AG04449 (cell line): ENCODE measurements at places on chromosomes 11 and 22.

GRCh38 chr11:58067685-58068084, 36.9 kb downstream of the OR6Q1 start:
- DNase-seq = no peak

GRCh38 chr11:106152013-106152412, 74.6 kb downstream of the AASDHPPT start:
- DNase-seq = no peak

GRCh38 chr11:21810650-21811049, 382.2 kb upstream of the ANO5 start:
- DNase-seq = no peak

DNA sequence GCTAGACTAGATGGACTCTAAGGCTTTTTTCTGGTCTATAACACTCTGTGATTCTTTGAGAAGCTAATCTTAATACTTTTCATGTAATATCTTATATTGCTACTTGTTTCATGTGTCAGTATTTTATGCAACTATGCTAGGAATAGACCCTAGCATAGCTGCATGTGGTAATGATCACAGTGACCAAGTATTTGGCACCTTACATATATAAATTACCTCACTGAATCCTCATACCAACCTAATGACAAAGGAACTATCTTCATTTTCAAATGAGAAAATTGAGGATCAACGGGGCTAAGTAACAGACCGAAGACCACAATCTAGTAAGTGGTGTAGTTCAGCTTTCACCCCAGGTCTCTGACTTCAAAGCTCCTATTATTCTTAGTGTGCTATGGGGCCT, 327.3 kb upstream of the PITPNB start:
- DNase-seq = peak; percentile 84

GRCh38 chr22:23192558-23192957, 12.2 kb downstream of the BCR start:
- no peak for DNase-seq

DNA sequence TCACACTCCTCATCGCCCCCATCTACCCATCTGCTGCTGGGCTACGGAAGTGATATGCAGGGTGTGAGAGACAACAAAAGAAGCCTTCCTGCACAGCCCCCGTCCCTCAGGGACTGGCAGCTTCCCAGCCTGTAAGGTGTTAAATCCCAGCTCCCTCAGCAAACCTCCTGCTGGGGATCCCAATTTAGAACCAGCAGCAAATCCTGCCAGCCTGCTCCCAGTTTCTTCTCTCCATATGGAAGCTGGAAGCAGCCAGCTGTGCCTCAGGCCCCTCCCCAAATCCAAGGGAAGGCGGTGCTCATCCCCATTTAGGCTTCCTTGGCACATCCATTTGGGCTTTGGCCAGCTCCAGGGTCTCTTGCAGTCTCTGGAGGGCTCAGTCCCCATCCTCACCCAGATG, 47.5 kb downstream of the PAMR1 start:
- DNase-seq = no peak

GRCh38 chr22:24125941-24126340, 55.3 kb upstream of the SUSD2 start:
- DNase-seq = no peak

DNA sequence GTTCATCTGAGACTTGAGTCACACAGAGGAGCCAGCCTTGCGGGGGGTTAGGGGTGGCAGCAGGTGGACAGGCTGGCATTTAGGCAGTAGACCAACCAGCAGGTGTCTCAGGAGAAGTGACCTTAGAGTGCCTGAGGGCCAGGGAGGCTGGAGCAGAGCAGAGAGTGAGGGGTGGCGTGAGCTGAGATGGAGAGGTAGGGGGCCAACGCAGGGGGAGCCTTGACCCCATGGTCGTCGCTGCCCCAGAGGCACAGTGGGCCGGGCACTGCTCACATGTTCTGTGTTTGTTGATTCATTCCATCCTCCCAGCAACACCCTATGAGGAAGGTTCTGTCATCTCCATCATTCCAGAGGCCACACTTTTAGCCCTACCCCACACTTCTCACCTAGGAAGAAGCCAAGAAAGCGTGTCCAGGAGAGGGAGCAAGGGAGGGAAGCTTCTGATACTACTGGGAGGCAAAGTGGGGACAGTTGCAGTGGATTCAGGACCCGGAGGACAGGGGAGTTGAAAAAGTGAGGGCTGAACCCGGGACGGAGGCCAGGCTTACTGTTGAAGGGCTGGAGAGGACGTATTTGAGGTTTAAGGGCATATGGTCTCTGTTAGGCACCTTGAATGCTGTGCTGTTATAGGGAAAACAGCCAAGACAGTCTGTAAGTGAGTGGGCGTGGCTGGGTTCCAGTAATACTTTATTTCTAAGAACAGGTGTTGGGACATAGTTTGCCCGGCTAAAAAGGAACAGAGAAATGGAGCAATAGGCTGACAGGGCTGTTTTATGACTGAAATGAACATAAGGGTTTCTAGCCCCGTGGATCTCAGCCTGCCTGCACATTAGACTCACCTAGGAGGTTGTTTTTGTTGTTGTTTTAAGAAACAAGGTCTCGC, 7.3 kb downstream of the SART1 start:
- DNase-seq = no peak

DNA sequence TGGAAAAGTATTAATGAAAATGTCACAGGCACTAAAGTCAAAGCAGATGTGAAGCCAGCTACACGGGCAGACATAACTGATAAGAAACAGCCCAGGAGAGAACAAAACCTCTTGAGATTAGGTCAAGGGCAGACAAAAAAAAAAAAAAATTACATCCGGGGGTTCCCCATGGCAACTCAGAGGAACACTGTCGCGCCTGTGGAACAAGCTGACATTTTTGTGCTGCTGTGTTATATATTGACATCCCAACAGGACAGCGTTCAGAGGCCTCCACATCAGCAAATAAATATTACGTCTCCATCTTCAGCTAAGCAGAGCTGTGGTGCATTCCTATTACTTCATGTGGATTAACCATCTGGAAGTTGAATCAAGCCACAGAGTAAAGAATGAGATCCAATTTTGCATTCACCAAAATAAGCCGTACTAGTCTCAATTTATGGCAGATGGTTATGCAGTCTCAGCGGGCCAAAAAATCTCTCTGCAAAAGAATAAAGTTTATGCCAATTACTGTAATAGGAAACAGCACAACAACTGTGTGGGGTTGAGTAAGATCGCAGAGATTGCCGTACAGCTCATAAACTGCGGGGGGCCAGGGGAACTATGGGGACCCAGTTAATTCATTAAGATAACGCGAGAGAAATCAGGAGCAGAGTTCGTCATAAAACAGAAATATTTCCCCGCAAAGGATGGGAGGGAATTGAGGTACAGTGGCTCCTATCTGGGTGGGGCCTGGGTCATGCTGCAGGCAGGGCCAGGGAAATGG, 41.3 kb upstream of the MN1 start:
- no peak for DNase-seq

DNA sequence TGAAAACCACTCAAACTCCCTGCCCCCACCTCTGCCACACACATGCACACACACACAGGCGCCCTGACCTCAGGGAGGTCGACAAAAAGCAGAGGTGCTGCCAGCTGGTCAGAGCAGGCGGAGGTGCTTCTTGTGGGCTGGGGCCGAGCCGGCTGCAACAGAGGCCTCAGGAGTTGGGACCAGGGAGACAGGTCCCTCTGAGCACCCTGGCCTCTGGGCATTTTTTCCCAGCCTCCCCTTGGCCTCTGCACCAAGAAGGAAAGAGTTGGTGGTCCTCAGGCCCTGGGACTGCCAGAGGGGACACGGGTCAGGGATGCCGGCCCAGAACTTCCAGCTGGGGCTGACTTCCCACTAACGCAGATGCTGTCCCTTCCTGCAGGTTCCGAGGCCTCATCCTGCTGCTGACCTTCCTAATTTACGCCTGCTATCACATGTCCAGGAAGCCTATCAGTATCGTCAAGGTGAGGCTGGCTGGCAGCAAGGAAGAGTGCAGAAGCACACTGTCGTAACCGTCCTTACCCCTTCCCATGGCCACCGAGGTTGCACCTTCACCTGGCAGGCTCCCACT, 13.4 kb downstream of the SLC37A2 start:
- no peak for DNase-seq

- DNase-seq = no peak
Measured at GRCh38 chr11:68961245-68961644, 19.5 kb downstream of the MRGPRD start.

GRCh38 chr11:31798554-31799434, 12.3 kb downstream of the PAX6 start:
- DNase-seq = no peak

DNA sequence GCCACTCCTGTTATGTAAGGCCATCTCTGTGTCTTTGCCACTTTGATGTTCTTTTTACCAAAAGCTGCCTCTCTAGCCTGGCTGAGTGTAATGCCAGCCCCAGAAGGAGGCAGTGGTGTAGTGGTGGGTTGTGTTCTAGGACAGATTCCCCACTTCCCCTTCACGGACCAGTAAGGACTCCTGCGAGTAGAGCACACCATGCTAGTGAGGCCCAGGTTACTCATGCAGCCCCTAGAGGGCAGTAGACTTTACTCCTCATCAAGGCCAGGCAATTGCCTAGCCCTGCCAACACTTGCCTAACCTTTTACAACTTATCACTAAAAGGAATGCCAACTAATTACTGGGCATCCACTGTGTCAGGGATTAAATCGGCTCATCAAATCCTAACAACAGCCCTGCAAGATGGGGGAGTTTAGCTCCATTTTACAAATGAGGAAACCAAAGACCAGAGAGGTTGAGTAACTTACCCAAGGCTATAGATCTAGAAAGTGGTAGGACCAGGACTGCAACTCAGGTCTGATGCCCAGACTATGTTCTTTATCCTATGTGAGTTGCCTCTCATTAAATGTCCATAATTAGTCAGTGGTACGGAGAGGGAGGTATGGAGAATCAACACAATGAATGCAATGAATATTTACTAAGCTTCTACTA, 75.3 kb downstream of the APIP start:
- no peak for DNase-seq

DNA sequence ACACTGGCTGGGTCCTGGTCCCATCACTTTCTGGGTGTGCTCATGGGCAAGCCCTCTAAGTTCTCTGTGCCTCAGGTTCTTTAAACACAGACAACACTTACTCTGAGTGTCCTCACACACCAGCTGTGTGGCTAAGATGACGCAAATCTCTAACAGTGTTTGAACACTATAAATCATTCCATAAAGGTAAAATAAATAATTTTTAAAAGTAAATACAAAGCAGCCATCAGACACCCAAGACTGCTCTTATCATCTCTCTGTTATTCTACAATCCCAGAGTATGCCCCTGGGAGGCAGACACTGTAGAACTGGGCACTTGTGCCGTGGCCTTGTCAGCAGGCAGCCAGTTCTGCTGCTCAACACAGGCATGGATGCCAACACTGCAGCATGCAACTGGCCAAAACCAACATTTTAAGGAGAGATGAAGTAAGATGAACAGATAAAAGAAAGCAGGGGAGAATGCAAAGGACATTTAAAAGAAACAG, 56.8 kb downstream of the RPL27A start:
- DNase-seq = no peak

- no peak for DNase-seq
Measured at GRCh38 chr11:15757048-15757698, 599.2 kb downstream of the SOX6 start.

- DNase-seq = no peak
Measured at GRCh38 chr11:82930229-82930628, 28.7 kb downstream of the DDIAS start.

DNA sequence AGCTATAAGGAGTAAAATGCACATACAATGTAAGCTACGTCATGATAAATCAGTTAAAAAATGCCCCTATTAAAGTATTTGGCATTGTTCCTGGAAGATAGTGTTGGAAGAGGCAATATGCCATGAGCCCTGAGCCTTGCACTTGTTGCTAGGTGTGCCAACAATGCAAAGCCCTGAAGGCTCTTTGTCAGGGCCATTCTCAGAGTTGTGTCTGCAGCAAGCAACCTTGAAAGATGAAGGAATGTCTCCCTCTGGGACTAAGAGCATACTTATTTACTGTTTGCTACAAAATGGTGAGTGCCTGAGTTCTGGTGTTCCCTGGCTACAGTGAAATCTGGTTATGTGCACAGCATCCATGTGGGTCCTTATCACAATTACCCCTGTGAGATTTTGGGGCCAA, 322.3 kb upstream of the FAT3 start:
- no peak for DNase-seq

GRCh38 chr11:10920205-10920604, 62.4 kb upstream of the ZBED5 start:
- DNase-seq = no peak

- DNase-seq = no peak
Measured at GRCh38 chr11:129285402-129285786, 90.3 kb upstream of the BARX2 start.

- no peak for DNase-seq
Measured at GRCh38 chr11:84522331-84522730, 1104.8 kb downstream of the DLG2 start.

GRCh38 chr11:57530215-57530595, 349 bp downstream of the TIMM10 start:
- DNase-seq = no peak

GRCh38 chr11:131474947-131475346, 104.5 kb downstream of the NTM start:
- no peak for DNase-seq

DNA sequence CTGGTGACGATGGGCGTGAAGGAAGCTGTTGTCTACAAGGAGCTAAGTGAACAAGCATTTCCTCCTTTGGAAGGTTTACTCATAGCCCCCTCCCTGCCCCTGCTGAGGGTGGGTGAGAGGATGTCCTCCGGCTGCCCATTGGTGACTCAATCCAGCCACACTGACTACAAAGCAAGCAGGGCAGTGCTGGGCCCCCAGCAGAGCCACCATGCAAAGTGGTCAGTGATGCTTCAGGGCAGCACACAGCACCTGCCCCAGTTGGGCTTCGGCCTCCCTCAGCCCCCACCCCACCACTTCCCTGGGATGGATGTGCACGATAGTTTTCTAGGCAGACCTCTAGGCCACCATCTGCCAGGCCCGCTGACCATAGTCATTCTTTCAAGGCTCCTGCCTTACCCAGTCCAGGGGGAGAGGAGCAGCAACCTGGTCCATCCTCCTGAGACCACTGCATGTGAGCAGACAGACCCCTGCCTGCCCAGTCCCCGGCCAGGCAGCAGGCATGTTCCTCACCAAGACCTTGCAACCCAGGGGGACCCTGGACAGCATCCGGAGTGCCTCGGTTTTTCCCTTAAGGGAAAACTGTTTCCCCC, 125.1 kb downstream of the BCR start:
- DNase-seq = no peak

- no peak for DNase-seq
Measured at GRCh38 chr11:124793466-124794278, 6.5 kb downstream of the MSANTD2 start.

- no peak for DNase-seq
Measured at GRCh38 chr22:19121631-19122142, 525 bp downstream of the DGCR2 start.
